NCI-H187 treated with DMSO at 0.1 percent for 48 hours (cell line): ENCODE measurements at places on chromosomes 11 and 22.

- DNase-seq: no peak
Observed at GRCh38 chr22:48824712-48825651, 1002.7 kb downstream of the BRD1 start.

DNA sequence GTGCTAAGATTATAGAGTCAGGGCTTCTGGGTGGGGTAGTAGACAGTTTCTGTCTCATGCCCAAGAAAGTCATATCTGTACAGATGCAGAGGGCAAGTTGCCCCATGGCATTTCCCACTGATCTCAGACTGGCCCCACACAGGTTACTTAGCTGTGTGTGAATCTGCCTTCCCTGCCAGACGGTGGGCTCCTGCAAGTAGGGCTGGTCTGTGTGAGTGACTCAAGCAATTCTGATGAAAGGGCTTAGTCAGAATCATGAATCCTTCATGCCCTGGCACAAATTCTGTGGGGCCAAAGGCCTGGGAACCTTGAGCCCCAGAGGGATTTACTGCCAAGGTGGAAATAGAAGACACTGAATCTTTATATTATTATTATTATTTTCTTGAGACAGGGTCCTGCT is 30.4 kb downstream of the USH1C start:
- DNase-seq: no peak

DNA sequence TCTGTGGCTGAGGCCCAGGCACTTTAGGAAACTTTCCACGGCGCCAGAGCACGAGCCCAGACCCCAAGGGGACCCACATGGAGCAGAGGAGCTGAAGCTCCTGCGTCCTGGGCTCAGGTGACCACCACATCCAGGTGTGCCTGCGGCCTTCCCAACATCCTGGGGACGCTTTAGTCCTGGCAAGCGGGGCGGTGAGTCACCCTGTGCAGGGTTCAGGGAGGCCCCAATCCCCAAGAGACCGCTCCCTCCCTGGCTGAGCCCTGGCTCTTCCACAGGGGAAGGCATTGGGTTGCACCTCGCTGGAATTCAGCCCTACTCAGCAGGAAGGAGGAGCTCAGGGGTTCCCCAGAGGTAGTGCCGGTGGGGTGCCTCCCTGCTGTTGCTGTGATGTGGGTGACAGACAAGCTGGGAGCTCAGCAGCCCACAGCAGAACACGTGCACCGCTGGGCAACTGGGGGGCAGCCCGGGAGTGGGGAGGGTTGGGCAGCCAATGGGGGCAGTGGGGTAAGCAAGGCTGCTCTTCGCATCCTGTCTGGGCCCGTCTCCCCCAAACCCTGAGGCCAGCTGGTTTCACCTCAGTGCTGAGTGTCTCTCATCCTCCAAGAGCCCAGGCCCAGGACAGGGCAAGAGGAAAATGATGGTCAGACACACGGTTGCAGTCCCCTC is 802.8 kb downstream of the BRD1 start:
- DNase-seq: no peak

GRCh38 chr11:11681536-11681935 is 59.7 kb upstream of the GALNT18 start:
- no peak for DNase-seq

- DNase-seq: no peak
Observed at GRCh38 chr22:19103880-19104821, 18.1 kb downstream of the DGCR2 start.

DNA sequence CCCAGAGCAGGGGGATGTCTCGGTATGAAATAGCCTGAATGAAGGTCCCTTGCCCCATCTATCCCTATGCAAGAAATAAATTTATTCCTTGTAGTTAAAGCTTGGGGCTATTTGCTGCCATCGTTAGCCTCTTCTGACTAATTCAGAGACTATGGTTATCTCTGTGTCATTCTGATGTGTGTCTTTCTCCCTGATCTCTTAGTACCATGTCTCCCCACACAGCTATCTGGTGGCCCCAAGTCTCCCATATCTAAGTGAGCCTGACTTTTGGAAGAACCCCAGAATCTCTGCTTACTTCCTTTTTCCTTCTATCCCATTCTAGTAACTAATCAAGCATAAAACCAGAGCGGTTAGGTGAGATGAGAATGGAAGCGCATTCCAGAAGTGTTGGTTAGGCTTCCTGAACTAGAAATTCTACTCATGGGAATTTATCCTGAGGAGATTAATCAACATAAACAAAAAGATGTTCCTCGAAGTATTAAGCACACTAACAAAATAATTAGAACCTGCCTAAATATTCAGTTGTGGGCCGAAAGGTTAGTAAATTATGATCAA is 71.4 kb upstream of the BMAL1 start:
- DNase-seq: no peak

- no peak for DNase-seq
Observed at GRCh38 chr11:36271794-36272407, 17.3 kb downstream of the COMMD9 start.

- peak; percentile 44 for DNase-seq
Observed at GRCh38 chr11:48109046-48109666, 107.5 kb upstream of the OR4B1 start.

- DNase-seq: no peak
Observed at GRCh38 chr22:19996694-19997384, 19.8 kb downstream of the ARVCF start.

DNA sequence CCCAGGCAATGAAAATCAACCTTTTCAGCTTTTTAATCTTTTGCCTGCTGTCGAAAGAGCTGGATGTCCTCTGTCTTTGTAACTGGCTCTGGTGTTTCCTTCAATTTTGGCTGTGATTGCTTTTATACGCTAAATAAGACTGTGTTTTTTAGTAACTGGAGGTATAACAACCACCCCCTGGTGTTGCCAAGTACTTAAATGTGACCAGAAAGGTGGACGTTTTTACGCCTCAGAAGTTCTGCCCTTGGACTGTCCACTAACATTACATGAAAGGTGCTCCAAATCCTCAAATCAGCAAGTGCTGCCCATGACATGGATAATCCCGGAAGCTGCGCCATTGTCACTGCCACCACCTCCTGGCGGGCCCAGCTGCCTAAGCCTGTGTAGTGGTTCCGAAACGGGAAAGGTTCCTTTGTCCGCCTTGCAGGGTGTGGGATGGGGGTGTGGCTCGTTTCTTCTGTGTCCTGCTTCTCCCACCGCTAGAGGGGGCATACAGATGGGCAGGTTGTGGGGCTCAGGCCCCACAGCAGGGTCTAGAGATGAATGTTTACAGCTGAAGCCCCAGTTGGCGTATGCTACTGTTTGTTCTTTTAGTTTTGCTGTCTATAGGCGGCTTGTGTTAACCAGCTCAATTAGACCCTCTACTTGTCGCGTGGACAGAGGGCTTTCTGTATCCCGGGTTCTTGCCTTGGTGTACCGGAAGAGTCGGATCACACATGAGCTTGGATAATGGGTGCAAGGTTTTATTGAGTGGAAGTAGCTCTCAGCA is 82.2 kb upstream of the SEPTIN5 start:
- DNase-seq: no peak

DNA sequence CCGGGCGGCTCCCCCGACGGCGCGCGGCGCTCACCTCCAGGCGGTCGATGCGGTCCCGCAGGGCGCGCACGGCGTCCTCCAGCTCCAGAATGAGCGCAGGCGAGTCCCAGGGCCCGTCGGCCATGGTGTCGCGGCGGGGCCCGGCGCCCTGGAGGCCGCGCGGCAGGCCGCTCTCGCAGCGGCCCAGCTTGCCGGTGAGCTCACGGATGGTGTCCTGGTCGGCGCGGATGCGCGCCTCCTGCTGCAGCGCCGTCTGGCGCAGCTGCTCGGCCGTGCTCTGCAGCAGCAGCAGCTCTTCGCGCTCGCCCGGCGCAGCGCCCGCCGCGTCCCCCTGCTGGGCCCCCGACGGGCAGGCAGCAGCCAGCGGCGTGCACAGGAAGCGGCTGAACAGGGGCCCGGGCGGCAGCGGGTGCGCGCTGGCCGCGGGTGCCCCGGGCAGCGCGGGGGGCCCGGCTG is 599 bp downstream of the NPTXR start:
- no peak for DNase-seq

- DNase-seq: no peak
Observed at GRCh38 chr11:6079463-6079862, 28.0 kb upstream of the OR56B4 start.

DNA sequence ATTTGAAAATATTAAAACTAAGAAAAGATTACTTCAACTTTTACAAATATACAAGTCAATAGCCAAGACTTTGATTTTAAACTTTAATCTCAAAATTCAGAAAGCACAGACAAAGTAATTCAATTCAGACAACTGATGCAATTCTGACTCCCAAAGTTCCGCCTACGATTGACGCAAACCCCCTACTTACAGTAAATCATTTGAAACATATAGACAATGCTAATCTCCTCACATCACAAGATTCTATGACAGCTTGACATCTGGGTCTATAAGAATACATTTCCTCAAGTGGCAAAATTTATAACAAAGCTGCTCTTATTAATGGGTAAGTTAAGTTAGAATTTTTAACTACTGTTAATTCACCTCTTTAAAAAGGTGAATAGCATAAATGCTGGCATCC is 75.2 kb downstream of the GUCY1A2 start:
- no peak for DNase-seq

- DNase-seq: no peak
Observed at GRCh38 chr11:23124249-23124648, 264.0 kb upstream of the CCDC179 start.

- DNase-seq: no peak
Observed at GRCh38 chr11:89498845-89499448, 7.8 kb upstream of the NOX4 start.
